ENCODE measurements at places on chromosomes 6 and 20.

GRCh38 chr6:88077305-88077704 is 29.7 kb downstream of the SPACA1 start:
- H3K4me3 ChIP-seq, result no peak overlapping the region
- no peaks in the 10 kb centered on the region for H3K4me1 ChIP-seq
- H3K27me3 ChIP-seq, result no peaks in the 10 kb centered on the region
- no peak for DNase-seq
- H3K36me3 ChIP-seq, result no peaks in the 10 kb centered on the region

GRCh38 chr6:16837217-16837972 is 76.1 kb upstream of the ATXN1 start:
- no peaks in the 10 kb centered on the region for H3K27me3 ChIP-seq
- H3K27ac ChIP-seq, result no peak overlapping the region
- H3K4me3 ChIP-seq, result no peak overlapping the region
- H3K4me1 ChIP-seq, result no peaks in the 10 kb centered on the region
- DNase-seq, result no peak
- H3K36me3 ChIP-seq, result no peaks in the 10 kb centered on the region

- H3K36me3 ChIP-seq, result no peaks in the 10 kb centered on the region
- H3K4me1 ChIP-seq, result no peaks in the 10 kb centered on the region
- DNase-seq, result no peak
- no peaks in the 10 kb centered on the region for H3K27me3 ChIP-seq
- no peak overlapping the region for H3K4me3 ChIP-seq
Measured at GRCh38 chr6:155450240-155450581, 5.4 kb downstream of the NOX3 start.

- H3K36me3 ChIP-seq, result peaks cover 7% of the 10 kb centered on the region
- no peak for DNase-seq
- H3K27ac ChIP-seq, result no peak overlapping the region
- H3K4me1 ChIP-seq, result peaks cover 21% of the 10 kb centered on the region
Measured at GRCh38 chr6:42123379-42124103, 18.9 kb downstream of the C6orf132 start.

DNA sequence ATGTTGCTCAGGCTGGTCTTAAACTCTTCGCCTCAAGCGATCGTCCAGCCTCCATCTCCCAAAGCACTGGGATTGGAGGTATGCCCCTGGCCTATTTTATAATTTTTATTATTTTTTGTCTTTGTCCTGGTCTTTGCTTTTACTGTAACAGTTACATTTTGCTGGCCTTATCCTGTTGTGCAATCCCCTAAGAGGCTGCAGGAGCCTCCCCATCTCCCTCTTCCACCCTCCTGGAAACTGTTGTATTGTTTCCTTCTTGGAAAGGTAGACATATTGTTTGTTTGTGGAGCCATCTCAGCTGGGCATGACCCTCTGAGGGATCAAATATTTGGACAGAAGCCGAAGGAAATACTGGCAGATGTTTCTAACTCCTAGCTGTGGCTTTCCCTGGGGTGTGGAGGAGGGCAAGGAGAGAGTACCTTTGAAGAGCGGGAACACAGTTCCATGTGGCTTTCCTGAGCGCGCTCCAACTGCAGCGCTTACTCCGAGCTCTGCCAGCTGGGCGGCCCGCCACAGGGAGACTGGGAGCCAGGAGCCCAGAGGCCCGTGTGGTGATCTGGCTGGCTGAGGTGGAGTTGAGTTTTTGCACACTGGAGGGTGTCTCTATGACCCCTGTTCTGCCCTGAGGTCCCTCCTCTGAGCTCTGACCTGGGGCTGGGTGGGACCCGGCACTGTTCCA is 4.9 kb downstream of the MAPK13 start:
- H3K27ac ChIP-seq, result no peak overlapping the region
- no peak overlapping the region for H3K4me3 ChIP-seq
- no peak for DNase-seq
- peaks cover 33% of the 10 kb centered on the region for H3K36me3 ChIP-seq

Data from mesenchymal stem cell (in vitro differentiated cells and primary cell).